ENCODE measurements at places on chromosomes 6 and 20.

- peak; percentile 4 for DNase-seq
Observed at GRCh38 chr6:53894091-53894490, 99.3 kb downstream of the LRRC1 start.

GRCh38 chr20:9412309-9412708 is 102.1 kb upstream of the LAMP5 start:
- no peak for DNase-seq

GRCh38 chr6:152300517-152300916 is 336.6 kb downstream of the SYNE1 start:
- no peak for DNase-seq

- no peak for DNase-seq
Observed at GRCh38 chr20:58218665-58219341, 9.7 kb downstream of the ANKRD60 start.

DNA sequence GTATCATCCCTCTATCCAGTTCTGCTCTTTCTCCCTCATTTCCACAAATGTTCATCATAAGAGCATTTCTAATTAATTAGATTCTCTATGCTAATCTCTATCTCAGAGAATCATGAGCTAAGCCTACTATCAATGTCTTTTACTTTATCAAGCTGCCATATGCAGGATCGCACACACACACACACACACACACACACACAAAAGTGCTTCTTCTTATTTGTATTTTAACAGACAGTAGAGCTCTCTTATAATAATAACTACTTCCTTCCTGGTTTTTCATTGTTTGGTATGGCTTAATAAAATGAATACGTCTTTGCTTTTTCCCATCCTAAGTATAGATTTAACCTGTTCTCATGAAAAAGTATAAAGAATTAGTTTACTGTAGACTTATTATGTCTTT is 170.2 kb downstream of the HAO1 start:
- no peak for DNase-seq

DNA sequence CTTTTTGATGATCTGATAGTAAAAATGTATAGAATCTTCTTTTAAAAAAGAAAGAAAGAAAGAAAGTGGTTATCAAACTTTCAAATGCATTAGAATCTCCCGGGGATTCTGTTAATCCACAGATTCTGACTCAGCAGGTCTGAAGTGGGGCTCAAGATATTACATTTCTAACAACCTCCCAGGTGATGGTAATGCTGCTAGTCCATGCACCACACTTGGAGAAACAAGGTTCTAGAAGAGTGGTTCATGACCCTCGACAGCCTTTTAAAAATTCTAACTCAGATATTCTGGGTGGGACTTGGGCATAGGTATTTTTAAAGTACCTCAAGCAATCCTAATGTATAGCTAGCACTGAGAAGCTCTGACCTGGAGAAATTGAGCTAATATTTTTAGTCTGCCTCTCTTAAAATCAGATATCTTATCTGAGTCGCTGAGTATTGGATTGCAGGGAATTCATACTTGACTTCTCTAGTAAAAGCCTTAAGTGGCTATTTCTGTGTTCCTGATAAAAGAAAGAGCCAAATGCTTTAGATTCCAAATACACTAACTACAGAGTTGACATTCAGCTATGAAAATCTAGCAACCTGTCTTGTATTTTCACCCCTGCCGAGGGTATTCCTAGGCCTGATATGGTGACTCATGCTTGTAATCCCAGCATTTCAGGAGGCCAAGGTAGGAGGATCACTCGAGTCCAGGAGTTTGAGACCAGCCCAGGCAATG is 252.4 kb downstream of the PHACTR1 start:
- DNase-seq, result no peak

DNA sequence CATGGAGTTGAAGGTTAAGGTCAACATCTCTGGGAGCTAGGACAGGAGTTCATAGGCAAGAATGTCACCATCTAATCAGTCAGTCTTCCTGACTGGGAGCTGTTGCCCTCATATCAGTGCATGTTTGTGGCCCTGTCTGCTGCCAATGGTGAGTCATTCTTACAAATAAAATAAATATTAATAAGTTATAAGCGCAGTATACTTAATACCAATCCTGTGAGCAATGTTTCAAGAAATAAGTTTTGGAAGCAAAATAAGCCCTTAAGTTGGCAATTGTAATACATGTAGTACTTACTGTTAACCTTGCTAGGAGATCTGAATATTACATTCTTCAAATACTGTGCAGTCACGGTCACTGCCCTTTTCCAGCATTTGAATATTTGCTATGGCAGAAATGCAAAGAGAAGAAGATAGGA is 20.2 kb upstream of the MDGA1 start:
- DNase-seq, result no peak

GRCh38 chr20:44810061-44810390 is 320 bp downstream of the RIMS4 start:
- DNase-seq, result no peak

DNA sequence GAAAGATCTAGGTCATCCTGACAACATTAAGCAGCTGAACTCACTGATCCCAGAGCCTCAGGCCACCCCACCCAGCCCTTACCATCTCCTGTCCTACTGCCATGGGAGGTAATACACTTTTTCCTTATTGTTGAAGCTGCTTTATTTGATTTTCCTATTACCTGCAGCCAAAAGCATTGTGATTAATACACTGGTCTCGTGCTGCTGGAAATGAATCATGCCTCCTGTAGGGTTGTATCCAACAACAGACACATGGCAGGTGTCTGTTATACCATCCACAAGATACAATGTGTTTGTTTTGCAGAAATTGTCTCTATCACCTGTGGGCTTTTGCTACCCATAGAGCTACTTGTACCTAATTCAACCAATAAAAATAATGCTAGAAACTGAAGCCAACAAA is 34.2 kb downstream of the MYLIP start:
- no peak for DNase-seq

DNA sequence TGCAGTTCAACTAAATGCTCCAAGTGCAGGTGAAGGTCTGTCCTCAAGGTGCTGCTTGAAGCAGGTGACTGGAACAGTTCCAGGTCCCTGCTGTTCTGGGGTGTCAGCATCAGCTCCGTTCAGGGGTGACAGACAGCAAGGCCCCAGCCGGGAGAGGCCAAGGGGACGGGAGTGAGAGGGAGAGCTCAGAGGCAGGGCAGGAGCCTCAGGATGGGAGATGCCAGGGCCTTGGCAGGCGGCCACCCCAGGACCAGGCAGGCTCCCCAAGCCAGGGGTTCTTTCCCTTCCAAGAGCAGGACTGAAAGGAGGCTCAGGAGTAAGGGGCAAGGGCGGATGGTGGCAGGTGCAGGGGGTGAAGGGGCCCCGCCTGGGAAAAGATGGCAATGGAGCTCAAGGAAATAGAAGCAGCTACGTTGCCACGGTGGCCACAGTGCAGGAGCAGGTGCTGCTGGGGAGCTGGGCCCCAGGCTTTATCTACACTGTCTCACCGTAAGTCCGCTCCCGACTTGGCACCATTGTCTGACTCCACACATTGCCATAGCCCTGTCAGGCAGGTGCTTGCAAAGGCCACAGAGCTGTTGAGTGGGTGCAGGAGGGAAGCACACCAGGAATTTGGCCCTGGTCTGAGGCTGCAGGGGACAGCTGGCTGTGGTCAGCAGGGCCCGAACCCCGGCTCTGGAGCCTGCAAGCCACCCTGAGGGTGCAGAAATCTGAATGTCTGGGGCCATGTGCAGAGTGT is 43.1 kb downstream of the ERMARD start:
- DNase-seq, result no peak
